NCI-H2107 (cell line): ENCODE measurements at places on chromosomes 1 and 21.

DNA sequence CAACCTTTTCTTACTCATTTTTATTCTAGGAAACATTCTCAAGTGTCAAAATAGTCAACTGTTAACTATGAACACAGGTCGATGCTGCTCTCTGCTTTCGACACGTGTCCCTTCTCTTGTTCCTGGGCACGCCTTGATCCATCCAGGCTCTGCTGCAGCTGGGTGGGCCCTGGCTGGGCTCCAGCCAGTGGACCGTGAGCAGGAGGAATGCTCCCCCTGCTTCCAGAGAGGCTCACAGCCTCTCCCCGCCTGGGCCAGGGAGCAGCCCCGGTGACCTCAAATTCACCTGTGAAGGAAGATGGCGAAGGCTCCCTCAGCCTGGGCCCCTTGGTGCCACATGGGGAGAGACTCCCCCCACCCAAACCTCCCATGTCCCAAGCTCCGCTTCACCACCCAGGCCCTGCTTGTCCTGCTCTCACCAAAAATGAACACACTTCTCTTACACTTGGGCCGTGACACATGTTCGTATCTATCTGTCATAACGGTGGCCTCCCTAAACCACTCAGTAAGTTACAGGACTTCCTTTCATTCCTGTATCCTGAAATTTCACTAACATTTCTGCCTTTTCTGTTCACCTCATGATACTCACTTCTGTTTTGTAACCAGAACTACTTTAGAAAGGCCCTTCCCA is 24.6 kb upstream of the ADARB1 start:
- DNase-seq = no peak

DNA sequence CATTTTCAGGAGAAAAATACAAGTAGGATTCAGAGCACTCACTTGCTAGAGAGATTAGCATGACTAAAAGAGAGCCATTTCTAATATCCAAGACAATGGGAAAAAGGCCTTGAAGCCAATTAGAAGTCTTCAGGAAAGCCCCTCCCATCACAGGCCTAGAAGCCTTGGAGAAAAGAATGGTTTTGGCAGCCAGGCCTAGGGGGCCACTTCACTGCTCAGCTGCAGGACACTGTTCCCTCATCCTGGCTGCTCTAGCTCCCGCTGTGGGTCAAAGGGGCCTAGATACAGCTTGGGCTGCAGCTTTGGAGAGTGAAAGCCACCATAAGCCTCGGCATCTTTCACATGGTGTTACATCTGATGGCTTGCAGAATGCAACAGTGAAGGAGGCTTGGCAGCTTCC is 62.8 kb downstream of the RGS4 start:
- no peak for DNase-seq

GRCh38 chr21:29195981-29196669 is 65.7 kb downstream of the MAP3K7CL start:
- no peak for DNase-seq

GRCh38 chr1:183711165-183711682 is 58.1 kb upstream of the APOBEC4 start:
- DNase-seq = no peak

DNA sequence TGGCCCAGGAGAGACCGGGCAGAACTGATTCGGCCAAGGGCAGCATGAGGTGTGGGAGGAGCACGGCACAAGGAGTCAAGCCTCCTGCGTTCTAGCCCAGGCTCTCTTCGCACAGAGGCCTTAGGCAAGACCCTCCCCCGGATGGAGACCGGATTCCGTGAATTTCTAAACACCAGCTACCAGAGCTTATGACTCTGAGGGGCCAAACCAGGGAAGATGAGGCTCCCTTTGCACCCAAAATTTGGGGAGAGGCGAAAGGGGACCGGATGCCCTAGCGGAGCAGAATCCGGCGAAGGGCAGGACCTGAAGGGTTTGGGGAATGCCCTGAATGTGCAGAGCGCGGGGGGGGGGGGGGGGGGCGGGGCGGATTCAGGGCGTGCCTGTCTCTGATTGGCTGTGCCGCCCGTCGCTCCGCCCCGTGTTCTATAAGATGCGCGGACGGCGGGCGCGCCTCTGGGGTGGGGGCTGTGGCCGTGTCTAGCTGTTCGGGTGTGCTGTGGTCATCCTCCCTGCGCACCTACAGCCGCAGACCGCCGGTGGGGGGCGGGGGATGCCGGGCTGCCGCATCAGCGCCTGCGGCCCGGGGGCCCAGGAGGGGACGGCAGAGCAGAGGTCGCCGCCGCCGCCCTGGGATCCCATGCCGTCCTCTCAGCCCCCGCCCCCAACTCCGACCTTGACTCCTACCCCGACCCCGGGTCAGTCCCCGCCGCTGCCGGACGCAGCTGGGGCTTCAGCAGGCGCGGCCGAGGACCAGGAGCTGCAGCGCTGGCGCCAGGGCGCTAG is at the start of gene TRNP1:
Gene TRNP1 (plus strand): TSS at position 456 of the 783 bp plus-strand sequence. CDS start 95 bp downstream, at position 551.
- DNase-seq = no peak

DNA sequence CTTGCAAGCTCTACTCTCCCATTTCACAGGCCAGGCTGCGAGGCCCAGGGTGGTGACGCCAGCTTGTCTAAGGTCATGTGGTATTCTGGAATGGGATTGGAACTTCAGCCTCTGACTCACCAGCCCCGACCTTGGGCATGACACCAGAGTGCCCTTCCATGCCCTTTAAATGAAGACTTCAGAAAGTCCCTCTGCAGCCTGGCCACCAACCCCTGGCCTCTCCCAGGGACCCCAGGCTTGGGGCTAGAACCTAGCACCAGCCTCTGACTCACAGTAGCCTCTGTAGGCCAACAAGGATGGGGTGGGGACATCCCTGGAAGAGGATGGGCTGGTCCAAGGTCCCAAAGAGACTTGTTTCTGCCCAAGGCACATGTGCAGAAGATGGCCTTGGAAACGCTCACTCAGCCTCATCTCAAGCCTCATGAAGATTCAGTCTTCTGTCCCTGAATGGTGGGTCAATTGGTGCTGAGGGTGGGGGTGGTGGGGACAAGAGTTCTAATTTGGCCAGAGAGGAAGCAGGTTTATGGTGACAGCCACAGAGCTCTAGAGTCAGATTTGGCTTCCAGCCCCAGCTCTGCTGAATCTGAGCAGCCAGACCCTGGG is 36.1 kb upstream of the RUNX3 start:
- no peak for DNase-seq

- no peak for DNase-seq
Observed at GRCh38 chr1:232570007-232570406, 59.9 kb downstream of the SIPA1L2 start.

DNA sequence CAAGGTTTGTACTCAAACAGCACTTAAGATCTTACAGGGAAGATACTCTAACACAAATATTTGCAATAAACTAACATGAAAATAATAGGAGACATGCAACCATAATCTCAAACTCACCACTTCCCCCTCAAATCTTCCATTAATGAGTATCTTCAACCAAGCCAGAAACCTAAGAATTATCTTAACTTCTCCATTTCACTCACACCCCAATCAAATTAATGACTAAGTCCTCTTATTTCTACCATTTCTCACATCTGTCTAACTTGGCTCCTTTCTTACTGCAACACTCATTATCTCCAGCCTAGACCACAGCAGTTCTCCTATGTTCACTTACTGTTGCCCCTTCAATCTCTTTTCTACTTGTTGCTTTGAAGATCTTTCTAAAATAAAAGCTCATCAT is 10.4 kb downstream of the RBBP5 start:
- DNase-seq = no peak

GRCh38 chr1:216937491-216937890 is 214.3 kb upstream of the ESRRG start:
- DNase-seq = no peak

DNA sequence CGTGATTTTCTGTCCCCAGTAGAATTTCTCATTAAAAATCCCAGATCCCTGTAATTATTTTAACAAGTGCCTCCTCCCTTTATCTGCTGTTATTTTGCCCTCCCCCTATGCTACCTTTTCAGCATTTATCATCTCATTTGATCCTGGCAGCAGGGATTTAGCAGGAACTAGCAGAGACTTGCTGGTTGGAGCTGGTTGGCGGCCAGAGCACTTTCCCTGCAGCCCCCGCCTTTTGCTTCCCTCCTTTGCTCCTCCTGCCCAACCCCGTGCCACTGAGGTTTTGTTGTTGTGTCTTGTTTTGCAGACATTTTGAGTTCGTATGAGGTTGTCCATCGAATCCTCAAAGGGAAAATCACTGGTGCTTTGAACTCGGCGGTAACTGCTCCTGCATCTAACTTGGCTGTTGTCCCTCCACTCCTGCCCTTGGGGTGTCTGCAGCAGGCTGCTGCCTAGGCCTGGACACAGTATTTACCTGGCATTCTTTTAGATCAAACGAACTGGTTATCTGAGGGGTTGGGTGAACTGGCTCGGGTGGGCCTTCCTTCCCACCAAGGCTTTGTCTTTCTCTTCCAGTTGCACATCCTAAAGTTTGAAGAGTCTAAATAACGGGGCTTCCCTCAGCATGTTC is 11.2 kb downstream of the UBE2Q1 start:
- DNase-seq = no peak

GRCh38 chr1:107867897-107868296 is 97.1 kb downstream of the VAV3 start:
- DNase-seq = no peak

GRCh38 chr1:2036287-2036686 is 13.9 kb upstream of the PRKCZ start:
- no peak for DNase-seq

- DNase-seq = no peak
Observed at GRCh38 chr1:89966656-89967055, 28.3 kb upstream of the ZNF326 start.
